CD4-positive, alpha-beta T cell treated with Interleukin-10 for 1 hour (primary cell): ENCODE measurements at places on chromosomes 2 and 18.

- no peak for DNase-seq
Measured at GRCh38 chr2:158732573-158733429, 62.3 kb upstream of the DAPL1 start.

DNA sequence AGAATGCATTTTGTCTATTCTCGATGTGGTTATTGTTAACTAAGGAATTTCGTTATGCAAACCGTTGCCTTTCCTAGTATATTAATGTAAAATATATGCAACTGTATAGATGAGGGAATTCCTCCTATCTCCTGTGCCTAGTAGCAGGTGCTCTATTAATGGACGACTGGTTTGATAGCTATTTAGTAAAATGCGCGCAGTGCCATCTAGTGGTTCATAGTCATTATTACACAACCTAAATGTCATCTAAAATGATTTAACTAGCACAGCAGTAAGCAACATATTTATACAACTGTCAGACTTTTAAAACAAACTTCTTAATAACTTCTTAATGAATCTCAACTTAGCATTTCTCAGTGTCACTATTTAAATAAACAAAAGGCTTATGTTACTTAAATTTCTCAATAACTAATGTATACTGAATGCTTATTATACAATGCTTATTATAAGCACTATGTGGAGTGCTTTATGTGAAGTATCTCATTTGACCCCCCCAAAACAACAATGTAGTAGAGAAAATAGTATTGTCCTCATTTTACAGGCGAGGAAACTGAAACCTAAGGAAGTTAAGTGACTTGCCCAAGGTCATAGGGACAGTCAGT lies 77.9 kb downstream of the DTNA start:
- DNase-seq = peak; percentile 47

- no peak for DNase-seq
Measured at GRCh38 chr2:224934526-224935188, 107.6 kb downstream of the DOCK10 start.

DNA sequence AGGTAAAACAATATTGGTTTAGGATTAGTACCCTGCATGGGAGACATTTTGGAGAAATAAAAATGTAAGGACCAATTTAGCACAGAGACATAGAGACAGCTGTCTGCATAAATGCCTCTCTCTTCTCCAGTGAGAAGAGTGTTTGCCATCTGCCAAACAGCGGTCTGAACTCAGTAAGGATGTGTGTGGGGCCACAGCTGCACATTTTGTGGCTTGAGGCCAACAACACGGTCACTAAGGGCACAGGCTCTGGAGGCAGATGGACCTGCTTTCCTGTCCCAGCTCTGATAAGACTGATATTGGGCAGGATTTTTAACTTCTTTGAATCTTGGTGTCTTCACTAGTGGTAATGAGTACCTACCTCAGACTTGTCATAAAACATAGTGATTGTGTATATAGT lies 10.2 kb downstream of the ZBTB14 start:
- DNase-seq = no peak

DNA sequence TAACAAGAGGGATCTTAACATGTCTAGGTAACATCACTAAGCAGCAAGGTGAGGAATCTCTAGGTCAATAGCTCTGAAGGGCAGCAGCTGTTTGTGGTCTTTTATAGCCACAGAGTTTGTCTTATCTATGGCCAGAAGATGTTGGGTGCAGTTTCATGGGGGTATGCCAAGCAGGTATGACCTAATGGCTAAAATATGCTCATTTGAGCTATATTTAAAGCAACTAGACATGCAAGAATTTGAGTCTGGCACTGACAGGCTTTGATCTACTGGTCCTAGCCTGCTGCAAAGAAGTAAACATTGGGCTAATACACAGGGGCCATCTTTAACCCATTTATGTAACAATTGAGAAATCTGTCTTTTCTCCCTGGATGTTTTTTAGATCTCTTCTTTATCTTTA lies 13.9 kb upstream of the UGP2 start:
- DNase-seq = no peak

DNA sequence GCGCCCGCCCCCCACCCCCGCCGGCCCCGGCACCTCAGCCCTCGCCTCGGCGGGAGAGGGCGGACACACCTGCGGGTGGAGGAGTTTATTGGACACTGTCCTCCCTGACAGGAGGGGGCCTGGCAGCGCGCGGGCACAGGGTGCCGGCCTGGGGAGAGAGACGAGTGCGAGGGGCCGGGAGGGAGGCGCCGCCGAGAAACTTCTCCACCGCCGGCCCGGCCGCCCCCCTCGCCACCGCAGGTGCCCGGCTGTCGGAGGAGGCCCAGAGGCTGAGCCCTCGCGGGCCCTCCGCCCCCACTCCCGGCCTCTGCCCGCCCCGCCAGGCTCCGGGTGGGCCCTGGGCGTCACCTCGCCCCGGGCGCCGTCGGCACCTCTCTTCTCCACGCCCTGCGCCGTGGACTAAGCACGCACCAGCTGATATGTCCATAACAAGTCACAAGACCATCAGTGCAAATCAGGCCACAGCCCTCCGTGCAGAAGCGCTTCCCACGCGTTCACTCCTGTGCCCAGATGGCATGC lies 311.3 kb downstream of the CELF4 start:
- no peak for DNase-seq

- no peak for DNase-seq
Measured at GRCh38 chr2:237350597-237350996, 63.4 kb downstream of the COL6A3 start.

- DNase-seq = no peak
Measured at GRCh38 chr2:127783101-127783500, 27.9 kb downstream of the WDR33 start.

GRCh38 chr2:237885931-237886684 lies 26.7 kb downstream of the RAMP1 start:
- no peak for DNase-seq

DNA sequence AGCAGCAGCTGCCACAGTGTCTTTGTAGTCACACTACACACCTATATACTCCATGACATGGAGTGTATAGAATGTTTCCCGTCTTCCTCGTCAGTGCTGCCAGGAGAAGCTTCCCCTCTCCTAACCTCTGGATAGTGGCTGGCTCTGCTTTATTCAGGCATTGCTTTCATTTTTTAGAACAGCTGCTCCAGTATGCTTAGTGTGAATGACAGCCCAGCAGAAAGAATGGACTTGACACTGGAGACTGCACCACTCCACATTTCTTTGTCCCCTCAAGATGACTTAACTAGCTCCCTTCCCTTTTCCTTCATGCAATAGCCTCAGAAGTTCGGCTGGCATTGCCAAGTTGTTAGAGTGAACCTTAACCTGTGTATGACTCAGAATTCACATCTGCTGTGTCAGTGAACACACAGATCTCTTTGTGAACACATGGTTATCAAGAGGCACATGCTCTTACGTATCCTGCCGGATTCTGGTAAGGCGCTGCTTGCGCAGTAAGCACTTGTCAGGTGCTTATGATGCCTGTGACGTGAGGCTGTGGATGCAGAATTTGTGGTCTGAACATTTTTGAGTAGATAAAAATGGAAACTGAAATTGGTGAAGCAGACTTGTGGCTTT lies 73.9 kb downstream of the NEDD4L start:
- DNase-seq = no peak

DNA sequence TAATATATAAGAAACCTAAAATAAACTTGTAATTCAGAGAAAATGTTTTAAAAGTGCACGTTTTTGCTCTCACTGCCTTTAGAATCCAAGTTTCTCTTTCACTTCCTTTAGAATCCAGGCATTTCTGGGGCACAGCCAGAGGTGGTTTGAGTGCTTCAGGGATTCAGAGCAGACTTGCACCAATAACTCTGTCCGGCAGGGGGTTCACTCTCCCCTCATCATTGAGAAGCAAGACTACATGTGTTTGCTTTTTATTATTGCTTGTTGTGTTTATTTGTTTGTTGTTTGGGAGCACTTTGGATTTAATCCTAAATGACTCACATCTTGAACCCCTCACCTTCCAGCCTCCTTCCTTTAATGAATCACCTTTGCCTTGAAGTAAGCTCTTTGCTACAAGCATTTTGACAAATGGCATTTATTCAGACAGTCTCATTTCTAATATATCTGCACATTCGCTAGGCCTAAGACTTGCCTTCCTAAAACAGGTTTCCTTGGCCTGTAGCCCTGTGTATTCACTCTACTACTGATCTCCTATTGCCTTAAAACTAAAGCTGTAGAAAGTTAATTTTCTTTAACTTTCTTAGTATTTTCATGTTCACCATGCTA lies 233.5 kb upstream of the ATP5MC3 start:
- DNase-seq = peak; percentile 2

GRCh38 chr2:217905395-217905794 lies 97.4 kb downstream of the TNS1 start:
- no peak for DNase-seq

GRCh38 chr2:20192781-20193180 lies 32.1 kb downstream of the SDC1 start:
- no peak for DNase-seq

- DNase-seq = no peak
Measured at GRCh38 chr2:197929008-197929885, 124.9 kb downstream of the PLCL1 start.

- DNase-seq = no peak
Measured at GRCh38 chr2:80380736-80381135, 76.2 kb upstream of the LRRTM1 start.

- peak; percentile 63 for DNase-seq
Measured at GRCh38 chr2:98634406-98635092, 26.2 kb downstream of the UNC50 start.

DNA sequence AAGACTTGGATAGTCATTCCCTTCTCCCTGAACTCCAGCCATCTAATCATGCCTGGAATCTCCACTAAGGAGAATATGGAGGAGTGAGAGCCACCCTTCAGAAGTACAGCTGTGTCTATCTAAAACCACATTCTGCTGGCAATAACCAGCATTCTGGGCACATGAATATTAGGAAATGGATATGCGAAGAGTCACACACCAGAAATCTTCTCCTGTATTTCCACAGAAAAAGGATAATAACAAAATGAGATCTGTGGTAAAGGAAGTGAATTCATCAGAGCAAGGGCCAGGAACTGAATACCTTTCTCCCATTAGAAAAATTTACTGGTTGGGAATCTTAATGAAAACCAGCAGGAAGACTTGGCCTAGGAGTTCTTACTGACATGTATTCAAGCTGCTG lies 218.8 kb downstream of the SCG2 start:
- no peak for DNase-seq

DNA sequence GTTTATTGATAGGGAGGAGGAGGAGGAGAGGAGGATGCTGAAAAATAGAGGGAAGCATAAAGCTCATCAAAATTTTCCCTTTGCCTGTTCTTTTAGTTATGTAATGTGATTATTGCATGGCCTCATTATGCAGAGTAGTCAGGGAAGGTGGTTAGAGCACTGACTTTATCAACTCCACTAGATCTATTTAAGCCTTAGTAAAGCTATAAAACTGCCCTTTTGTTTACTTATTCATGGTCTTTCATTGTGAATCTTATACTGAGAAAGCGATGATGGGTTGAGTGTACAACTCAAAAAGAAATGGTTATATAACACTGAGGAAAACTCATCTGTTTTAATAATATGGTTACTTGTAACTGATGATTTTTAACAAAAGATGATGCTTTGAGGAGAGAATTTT lies 81.7 kb downstream of the MAP4K4 start:
- no peak for DNase-seq

DNA sequence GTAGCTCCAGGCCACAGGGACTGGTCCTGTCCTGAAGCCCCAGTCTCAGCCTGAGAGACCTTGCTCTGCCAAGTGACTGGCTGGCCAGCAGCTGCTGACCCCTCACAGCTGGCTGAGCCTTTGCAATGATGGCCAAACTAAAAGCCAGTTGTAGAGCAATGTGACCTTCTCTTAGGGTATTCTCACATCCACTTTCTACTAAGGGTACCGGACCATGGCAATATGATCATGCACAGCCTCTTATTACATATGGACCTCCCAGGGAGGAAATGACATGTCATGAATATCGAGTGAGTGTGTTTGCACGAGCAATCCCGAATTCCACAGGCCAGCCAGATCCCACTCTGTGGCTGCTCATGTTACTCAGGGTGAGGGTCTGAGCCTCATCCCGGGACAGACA lies 213.9 kb downstream of the VAPA start:
- DNase-seq = no peak

GRCh38 chr2:11430729-11431128 lies 35.2 kb downstream of the E2F6 start:
- no peak for DNase-seq

GRCh38 chr2:127086990-127087790 lies 19.8 kb downstream of the BIN1 start:
- DNase-seq = no peak

DNA sequence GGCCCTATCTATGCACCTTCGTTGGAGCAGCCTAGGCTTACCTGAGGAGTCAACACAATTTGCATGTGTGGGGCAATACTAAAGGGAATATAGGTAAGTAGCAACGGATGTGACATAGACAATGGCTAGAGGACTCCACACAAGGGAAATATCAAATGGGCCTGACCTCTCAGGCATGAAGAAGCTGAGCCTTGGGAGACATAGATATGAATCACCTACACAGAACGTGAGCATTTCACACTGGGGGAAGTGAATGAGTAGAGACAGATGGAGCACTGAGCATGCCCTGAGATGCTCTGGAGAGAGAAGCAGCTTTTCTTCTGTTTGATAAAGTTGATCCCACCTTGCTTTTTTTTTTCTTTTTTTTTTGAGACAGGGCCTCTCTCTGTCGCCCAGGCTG lies 97.9 kb downstream of the ATL2 start:
- no peak for DNase-seq

- no peak for DNase-seq
Measured at GRCh38 chr2:149906886-149907285, 319.3 kb upstream of the MMADHC start.

- DNase-seq = no peak
Measured at GRCh38 chr18:79863161-79864005, 65.6 kb downstream of the KCNG2 start.

- DNase-seq = no peak
Measured at GRCh38 chr18:56330366-56331110, 307.9 kb downstream of the TXNL1 start.

DNA sequence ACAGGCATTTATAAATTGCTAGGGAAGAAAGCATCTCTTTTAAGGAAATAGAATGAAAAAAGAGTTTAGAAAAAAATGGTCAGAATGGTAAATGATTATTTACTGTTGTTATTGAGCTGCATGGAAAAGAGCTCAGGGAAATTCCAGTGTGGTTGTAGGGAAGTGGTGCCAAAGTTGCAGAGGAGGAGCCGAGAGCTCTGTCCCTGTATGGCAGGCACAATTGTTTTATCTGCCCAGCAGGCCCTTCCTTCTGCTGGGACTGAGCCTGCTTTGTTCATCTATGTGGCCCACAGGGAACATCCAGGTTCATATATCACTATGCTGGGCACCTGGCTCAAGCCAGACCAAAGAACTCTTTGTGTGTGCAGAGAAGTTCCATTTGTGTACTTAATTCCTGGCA lies 80.8 kb upstream of the AGAP1 start:
- no peak for DNase-seq

- no peak for DNase-seq
Measured at GRCh38 chr2:3662239-3662638, 4.2 kb downstream of the ALLC start.

- DNase-seq = no peak
Measured at GRCh38 chr2:181862583-181863281, 28.8 kb upstream of the ITPRID2 start.
